Right kidney (tissue), 9 donors: ENCODE measurements at places on chromosomes 2 and 18.

- no peak for DNase-seq
Observed at GRCh38 chr18:5065615-5066014, 131.4 kb downstream of the AKAIN1 start.

- DNase-seq, result no peak
Observed at GRCh38 chr18:3869848-3870247, 419.9 kb downstream of the TGIF1 start.

DNA sequence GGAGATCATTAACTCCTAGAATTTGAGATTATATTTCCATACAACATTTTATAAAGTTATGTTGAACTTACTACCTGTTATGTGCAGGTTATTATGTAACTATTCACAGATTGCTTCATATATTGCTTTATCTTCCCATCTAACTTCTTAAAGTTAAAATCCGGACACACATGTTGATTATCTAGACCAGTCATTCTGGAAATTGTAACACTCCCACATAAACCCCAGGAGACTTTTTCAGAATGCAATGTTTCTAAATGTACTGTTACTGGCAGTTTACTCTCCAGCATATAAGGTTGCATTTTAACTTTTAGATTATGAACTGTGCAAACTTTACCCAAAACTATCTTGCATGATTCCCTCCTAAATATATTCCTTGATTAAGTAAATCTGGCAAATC is 70.5 kb upstream of the FAM117B start:
- no peak for DNase-seq

DNA sequence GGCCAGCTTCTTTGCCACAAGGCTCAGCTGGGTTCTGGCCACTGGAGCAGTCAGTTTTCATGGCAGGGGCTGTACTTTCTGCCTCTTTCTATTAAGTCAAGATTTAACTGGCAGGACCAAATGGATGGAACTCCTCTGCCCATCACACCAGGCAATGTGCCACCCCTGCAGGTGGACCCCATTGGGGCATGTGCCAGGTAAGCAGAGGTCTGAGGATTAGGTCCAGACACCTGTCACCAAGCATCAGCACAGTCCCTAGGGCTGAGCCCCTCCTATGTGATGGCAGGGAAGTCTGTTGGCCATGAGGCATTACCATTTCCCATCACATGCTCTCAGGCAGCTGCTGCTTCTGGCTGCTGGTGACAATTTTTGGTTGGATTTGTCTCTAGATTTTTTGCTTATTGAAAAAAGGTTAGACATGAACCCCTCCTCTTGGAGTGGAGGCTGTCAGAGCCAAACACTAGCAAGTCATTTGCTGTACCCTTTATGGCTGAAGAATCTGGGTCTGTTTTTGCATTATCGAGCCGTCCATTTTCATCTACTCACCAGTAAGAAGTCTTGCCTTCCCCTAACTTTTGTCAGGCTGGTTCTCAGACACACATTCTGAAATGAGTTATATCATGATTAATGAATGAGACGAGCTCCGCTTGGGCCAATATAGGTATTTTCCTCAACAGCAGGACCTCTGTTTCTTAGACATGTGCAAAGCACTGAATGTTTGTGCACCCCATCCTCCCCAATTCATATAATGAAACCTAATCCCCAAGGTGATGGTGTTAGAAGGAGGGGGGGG is 328.0 kb downstream of the TSN start:
- no peak for DNase-seq

GRCh38 chr2:23460228-23460627 is 75.2 kb downstream of the KLHL29 start:
- no peak for DNase-seq

GRCh38 chr2:26619096-26619495 is 22.1 kb downstream of the CIB4 start:
- DNase-seq, result no peak

DNA sequence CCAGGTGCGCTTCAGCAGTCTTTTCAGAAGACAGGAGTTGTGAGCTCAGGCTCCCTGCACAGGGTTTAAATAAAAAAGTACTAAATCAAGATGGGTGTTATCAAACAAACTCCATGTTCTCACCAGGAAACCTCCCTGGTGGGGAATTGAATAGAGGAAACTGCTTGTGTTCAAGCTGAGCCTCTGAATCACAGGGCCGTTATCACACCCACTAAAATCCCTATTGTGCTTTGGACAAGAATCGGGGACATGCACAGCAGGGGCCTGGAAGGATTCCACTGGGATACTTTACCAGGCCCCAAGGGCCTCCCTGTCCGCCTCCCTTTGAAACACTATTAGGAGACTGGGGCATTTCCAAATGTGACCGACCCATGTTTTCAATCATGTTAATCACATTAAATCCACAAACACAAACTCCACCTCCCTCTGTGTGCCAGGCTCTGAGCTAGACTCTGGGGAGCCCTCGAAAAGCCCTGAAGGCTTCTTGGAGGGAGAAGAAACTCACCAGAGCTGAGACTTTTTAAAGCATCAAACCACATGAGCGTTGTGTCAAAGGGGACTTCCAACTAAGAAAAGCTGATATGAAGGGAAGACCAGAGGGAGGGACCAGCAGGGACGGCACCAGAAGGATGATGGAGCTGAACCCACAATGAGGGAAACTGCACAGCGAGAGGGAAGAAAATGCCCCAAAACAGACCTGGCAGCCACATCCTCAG is 458.7 kb upstream of the ID2 start:
- no peak for DNase-seq
